Vein endothelial cell (primary cell): ENCODE measurements at places on chromosomes 2 and 18. TPM values are rescaled to one million over a fixed set of nuclear protein-coding genes. Genes with fewer than 3 reads are reported as not detected.

TTN gene
- total RNA-seq, result 2.6 and 3.3 TPM in 2 replicates

LAPTM4A gene
- total RNA-seq, result 118 and 120 TPM in 2 replicates

DNAH7 gene
- under 0.01 and 0.38 TPM in 2 replicates for total RNA-seq

CNDP1 gene
- not detected in 2 replicates for total RNA-seq

LOXHD1 gene
- total RNA-seq, result not detected in 2 replicates

DSG4 gene
- not detected in 2 replicates for total RNA-seq

SLC4A3 gene
- 0.10 and 0.33 TPM in 2 replicates for total RNA-seq

SH3RF3 gene
- total RNA-seq, result 14.3 and 18.3 TPM in 2 replicates

AQP12B gene
- total RNA-seq, result not detected in 2 replicates

RPRM gene
- not detected in 2 replicates for total RNA-seq

ARHGAP15 gene
- total RNA-seq, result not detected in 2 replicates

CENPO gene
- total RNA-seq, result 16.0 and 28.7 TPM in 2 replicates

BARD1 gene
- 10.5 and 15.3 TPM in 2 replicates for total RNA-seq

INSIG2 gene
- 14.8 and 15.0 TPM in 2 replicates for total RNA-seq

CFLAR gene
- total RNA-seq, result 293 and 295 TPM in 2 replicates

PIK3C3 gene
- 49.6 and 59.2 TPM in 2 replicates for total RNA-seq

PRSS56 gene
- total RNA-seq, result not detected in 2 replicates

ALK gene
- not detected in 2 replicates for total RNA-seq

TMSB10 gene
- total RNA-seq, result 4,776 and 6,210 TPM in 2 replicates

FAM237A gene
- total RNA-seq, result not detected in 2 replicates

ERCC3 gene
- total RNA-seq, result 41.2 and 44.4 TPM in 2 replicates

CCDC74A gene
- total RNA-seq, result 4.8 and 5.9 TPM in 2 replicates

SP140 gene
- total RNA-seq, result not detected in 2 replicates

ZNF804A gene
- 0.33 and 0.38 TPM in 2 replicates for total RNA-seq

KCNJ3 gene
- not detected in 2 replicates for total RNA-seq

CTAGE1 gene
- under 0.01 TPM in 1 of 2 replicates, not detected in the other for total RNA-seq

CYTIP gene
- not detected in 2 replicates for total RNA-seq

ZNF516 gene
- total RNA-seq, result 14.8 and 21.9 TPM in 2 replicates

ELOA2 gene
- total RNA-seq, result not detected in 2 replicates

RNMT gene
- 23.5 and 29.0 TPM in 2 replicates for total RNA-seq

RAMP1 gene
- not detected in 2 replicates for total RNA-seq

TUBB8B gene
- total RNA-seq, result not detected in 2 replicates

RAB1A gene
- 77.1 and 80.0 TPM in 2 replicates for total RNA-seq

TMEM37 gene
- total RNA-seq, result 0.19 and 0.33 TPM in 2 replicates

RRM2 gene
- total RNA-seq, result 40.2 and 59.2 TPM in 2 replicates

CHRND gene
- total RNA-seq, result not detected in 2 replicates

LAMA1 gene
- total RNA-seq, result 0.19 and 0.33 TPM in 2 replicates

ASAP2 gene
- total RNA-seq, result 68.0 and 72.8 TPM in 2 replicates

MC4R gene
- not detected in 2 replicates for total RNA-seq

DYNAP gene
- total RNA-seq, result not detected in 2 replicates

DSG1 gene
- total RNA-seq, result not detected in 2 replicates

ARHGEF4 gene
- total RNA-seq, result under 0.01 TPM in 1 of 2 replicates, not detected in the other

KCNK3 gene
- total RNA-seq, result not detected in 2 replicates

CFC1 gene
- total RNA-seq, result not detected in 2 replicates

KANSL1L gene
- 11.4 and 16.7 TPM in 2 replicates for total RNA-seq

KIF5C gene
- total RNA-seq, result 0.29 and 0.33 TPM in 2 replicates

REG1B gene
- total RNA-seq, result not detected in 2 replicates

TANC1 gene
- total RNA-seq, result 89.2 and 98.1 TPM in 2 replicates

GALNT3 gene
- total RNA-seq, result 0.19 and 0.33 TPM in 2 replicates
